ENCODE measurements at places on chromosomes 3 and 15.

GRCh38 chr15:93658026-93658816, 569.2 kb upstream of the RGMA start:
- DNase-seq = no peak

- DNase-seq = no peak
Observed at GRCh38 chr3:148023994-148024393, 614.8 kb downstream of the ZIC1 start.

DNA sequence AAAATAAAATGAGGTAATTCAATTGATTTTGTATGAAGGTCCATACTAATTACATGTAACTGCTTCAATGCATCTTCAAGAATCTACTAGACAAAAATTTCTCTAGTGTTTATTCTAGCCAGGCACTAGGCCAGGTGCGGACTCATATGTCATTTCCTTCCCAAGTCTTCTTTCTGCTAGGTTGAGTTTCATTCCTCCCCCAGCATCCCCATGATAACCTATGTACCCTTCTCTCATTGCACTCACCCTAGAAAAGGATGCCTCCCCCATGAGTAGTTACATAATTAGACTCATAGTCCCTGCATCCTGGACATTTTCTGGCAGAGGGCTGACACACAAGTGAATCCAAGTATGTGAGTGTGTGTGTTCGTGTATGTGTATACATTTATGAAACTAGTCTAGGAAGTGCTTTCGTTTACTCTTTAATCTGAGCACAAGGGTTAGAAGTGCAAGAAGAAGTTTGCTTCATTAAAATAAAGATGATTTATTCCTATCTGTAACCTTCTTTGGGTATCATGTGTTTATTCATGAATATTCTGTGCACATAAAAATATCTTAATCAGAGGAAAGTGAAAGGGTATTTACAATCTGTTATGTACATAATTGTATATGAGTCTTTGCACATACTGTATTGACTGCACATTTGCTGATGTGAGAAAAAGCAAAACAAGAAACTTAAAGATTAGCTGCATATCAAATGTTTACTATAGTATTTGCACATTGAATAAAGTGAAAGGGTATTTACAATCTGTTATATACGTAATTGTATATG, 585.6 kb upstream of the ZNF717 start:
- no peak for DNase-seq

DNA sequence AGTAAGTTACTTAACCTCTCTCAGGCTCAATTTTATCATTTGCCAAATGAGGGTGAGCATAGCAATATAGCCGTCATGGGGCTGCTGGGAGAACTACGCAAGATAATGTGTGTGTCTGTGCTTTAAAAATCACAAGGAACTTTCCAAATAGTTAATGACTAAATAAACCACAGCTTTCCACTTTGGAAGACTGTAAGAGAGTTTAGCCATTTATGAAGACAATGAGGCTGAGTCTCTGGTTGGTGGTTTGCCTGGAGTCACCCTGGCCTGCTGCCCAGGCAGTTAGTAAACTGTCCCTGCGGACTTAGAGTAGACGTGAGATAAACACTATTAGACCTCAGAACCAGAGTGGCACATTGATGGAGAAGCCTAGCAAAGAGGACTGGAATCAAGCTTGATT, 357.7 kb downstream of the CLSTN2 start:
- no peak for DNase-seq

- no peak for DNase-seq
Observed at GRCh38 chr3:66041116-66041515, 2.4 kb upstream of the MAGI1 start.

GRCh38 chr3:31981206-31982181, at the start of the genes OSBPL10 and ZNF860:
TSS of gene OSBPL10 (minus strand) at chr3:31981262. CDS start at chr3:31981179, 83 bp downstream.
TSS of gene ZNF860 (plus strand) at chr3:31981750. CDS start at chr3:31989080, 7,330 bp downstream.
- peak; percentile 35 for DNase-seq

GRCh38 chr3:174431717-174432116, 427.4 kb upstream of the NAALADL2 start:
- no peak for DNase-seq

DNA sequence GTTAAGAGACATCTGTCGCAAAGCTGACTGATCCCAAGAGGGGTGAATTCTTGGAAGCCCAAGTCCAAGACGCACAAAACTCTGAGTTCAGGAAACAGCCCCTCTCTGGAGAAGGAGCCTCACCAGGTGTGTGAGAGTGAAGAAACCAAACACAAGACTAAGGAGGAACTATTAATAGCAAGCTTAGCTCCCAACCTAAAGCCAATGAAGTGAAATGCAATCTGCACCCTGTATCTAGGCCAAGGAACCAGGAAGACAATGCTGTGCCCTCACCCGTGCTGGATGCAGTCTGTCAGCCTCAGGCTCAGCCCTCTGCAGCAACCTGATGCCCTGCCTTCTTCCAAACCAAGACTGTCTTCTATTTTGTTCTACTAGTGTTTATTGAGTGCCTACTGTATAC, 22.5 kb upstream of the THBS1 start:
- DNase-seq = no peak

GRCh38 chr3:2517500-2518172, 419.0 kb downstream of the CNTN4 start:
- DNase-seq = no peak

Measured in esophagus squamous epithelium (tissue), 5 donors.